Uterus (tissue), 4 donors: ENCODE measurements at places on chromosomes 6 and 20. TPM values are rescaled to one million over a fixed set of nuclear protein-coding genes. Genes with fewer than 3 reads are reported as not detected.

Gene BTN1A1
- total RNA-seq: not detected

Gene GFOD1
- 11.0 TPM for total RNA-seq

Gene LIN28B
- not detected for total RNA-seq

Gene LY6G6F
- total RNA-seq: not detected

Gene OR2H2
- total RNA-seq: not detected

Gene PPIL6
- 3.8 TPM for total RNA-seq

Gene CCN6
- total RNA-seq: not detected

Gene TMEM74B
- total RNA-seq: not detected

Gene SLC22A1
- total RNA-seq: 5.4 TPM

Gene SAMD5
- 3.3 TPM for total RNA-seq

Gene HLA-DPB1
- total RNA-seq: 43.0 TPM

Gene RALGAPA2
- total RNA-seq: 48.9 TPM

Gene COL12A1
- 340 TPM for total RNA-seq

Gene TRERF1
- total RNA-seq: 3.3 TPM

Gene METTL24
- total RNA-seq: 18.0 TPM

Gene TREML4
- not detected for total RNA-seq

Gene DEFB129
- not detected for total RNA-seq

Gene CDSN
- 0.28 TPM for total RNA-seq

Gene TIAM2
- total RNA-seq: 75.3 TPM

Gene MICA
- total RNA-seq: 31.7 TPM

Gene OR2J3
- total RNA-seq: not detected

Gene LINC00237
- total RNA-seq: not detected

Gene MRAP2
- 1.9 TPM for total RNA-seq

Gene FBXL4
- 16.7 TPM for total RNA-seq

Gene MAFB
- 10.0 TPM for total RNA-seq

Gene KIF25
- total RNA-seq: not detected

Gene POLR3F
- total RNA-seq: 19.0 TPM

Gene RRAGD
- total RNA-seq: 6.5 TPM
